ENCODE measurements at places on chromosomes 3 and 15.

- peak; percentile 61 for DNase-seq
These were observed 1017.4 kb downstream of the SQOR start for GRCh38 chr15:46652266-46652665.

GRCh38 chr3:153331676-153332075 is 169.7 kb downstream of the RAP2B start:
- DNase-seq, result no peak

DNA sequence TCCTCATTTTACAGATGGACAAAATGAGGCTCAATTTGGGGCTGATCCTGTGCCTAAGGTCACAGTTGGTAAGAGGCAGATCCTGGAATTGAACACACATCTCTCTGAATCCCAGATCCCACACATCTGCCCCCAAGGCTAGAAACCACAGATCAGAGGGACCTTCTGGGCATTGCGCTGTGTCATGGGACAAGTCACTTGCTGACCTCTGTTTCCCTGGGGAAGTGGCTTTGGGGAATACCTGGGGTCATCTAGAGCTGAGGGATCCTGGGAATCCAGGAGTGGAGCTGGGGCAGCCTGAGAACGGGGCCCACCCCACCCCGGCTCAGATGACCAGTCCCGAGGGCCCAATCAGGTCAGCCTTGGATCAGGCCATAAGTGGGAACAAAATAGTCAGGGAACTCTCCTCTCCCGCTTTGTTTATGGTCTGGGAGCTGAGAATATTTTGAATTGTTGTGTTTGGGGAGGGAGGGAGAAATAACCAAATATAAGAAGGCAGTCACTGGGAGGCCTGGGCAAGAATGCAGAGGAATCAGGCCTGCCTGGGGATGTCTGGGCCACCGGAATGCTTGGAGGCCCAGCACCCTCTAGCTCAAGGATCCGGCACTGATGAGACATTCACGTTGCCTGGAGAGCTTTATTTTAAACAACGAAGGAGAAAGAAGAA is 8.8 kb upstream of the SLC6A6 start:
- DNase-seq, result no peak

- peak; percentile 33 for DNase-seq
These were observed 23.2 kb downstream of the SPTBN5 start for GRCh38 chr15:41870689-41871081.
